HEK293T (cell line): ENCODE measurements at places on chromosomes 3 and 15.

DNA sequence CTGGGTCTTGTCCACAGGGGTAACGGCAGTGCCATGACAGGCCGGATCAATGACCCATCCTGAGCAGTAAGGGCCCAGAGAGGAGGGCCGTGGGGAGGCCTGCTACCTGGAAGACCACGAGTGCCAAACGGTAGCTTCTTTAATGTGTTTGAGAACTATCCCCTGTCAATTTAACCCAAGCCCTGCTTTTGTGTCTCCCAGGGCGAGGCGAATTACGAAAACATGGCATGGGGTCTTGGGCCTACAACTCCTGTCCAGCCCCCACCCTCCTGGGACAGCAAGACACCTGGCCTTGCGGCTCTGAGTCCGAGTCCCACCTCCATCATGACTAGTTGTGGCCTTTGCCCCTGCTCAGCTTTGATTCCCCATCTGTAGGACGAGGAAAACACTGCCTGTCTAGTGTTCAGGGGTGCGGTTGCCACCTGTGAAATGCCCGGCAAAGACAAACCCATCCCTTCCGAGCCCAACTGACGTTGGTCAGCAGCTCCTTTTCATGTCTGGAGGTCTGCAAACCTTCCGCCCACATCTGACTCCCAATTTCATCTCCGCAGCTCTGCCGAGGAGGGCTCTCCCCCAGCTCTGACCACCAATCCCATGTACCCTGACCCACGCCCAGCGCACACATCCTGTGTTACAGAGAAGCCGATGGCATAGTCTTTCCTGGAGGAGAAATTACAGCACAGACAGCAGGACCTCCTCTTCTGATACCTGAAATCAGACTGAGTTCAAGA lies 28.9 kb upstream of the SNRPA1 start:
- DNase-seq, result no peak

DNA sequence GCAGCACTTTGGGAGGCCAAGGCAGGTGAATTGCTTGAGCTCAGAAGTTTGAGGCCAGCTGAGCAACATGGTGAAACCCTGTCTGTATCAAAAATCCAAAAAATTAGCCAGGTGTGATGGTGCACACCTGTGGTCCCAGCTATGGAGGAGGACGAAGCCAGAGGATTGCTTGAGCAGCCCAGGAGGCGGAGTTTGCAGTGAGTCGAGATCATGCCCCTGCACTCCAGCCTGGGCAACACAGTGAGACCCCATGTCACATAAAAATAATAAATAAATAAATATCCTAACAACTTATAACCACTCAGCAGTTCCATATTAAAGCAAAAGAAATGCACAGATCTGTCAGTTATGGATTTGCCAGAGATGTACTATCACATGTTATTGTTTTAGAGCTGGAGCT lies 62.6 kb downstream of the LMLN start:
- no peak for DNase-seq

- DNase-seq, result no peak
Observed at GRCh38 chr3:59432665-59433064, 382.8 kb upstream of the CFAP20DC start.

DNA sequence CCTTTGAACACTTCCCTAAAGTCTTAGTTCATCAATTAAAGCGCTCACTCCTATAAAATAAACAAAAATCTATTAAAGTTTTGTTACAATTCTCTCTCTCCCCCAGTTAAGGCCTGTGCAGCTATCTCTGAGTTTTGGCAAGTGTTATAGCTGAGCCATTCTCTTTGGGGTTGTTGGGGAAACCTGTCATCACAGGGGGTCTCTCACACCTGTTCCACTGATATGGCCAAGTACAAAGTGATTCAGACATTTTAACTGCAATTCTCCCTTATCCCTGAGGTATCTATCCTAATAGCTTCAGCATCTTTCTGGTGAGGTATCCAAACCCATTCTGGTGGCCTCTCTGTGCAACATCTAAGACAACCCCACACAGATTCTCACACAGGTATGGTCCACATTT lies 116.4 kb downstream of the UNC13C start:
- no peak for DNase-seq

- no peak for DNase-seq
Observed at GRCh38 chr15:91027677-91028076, 5.3 kb upstream of the VPS33B start.

- no peak for DNase-seq
Observed at GRCh38 chr15:76313731-76314130, 2.5 kb upstream of the ETFA start.
